ENCODE measurements at places on chromosomes 4 and X. TPM values are rescaled to one million over a fixed set of nuclear protein-coding genes. Genes with fewer than 3 reads are reported as not detected.

GRCh38 chr4:99405433-99406115 lies 29.6 kb downstream of the ADH7 start:
- DNase-seq: peak; percentile 82

The EREG gene
- 0.36 TPM for total RNA-seq

DNA sequence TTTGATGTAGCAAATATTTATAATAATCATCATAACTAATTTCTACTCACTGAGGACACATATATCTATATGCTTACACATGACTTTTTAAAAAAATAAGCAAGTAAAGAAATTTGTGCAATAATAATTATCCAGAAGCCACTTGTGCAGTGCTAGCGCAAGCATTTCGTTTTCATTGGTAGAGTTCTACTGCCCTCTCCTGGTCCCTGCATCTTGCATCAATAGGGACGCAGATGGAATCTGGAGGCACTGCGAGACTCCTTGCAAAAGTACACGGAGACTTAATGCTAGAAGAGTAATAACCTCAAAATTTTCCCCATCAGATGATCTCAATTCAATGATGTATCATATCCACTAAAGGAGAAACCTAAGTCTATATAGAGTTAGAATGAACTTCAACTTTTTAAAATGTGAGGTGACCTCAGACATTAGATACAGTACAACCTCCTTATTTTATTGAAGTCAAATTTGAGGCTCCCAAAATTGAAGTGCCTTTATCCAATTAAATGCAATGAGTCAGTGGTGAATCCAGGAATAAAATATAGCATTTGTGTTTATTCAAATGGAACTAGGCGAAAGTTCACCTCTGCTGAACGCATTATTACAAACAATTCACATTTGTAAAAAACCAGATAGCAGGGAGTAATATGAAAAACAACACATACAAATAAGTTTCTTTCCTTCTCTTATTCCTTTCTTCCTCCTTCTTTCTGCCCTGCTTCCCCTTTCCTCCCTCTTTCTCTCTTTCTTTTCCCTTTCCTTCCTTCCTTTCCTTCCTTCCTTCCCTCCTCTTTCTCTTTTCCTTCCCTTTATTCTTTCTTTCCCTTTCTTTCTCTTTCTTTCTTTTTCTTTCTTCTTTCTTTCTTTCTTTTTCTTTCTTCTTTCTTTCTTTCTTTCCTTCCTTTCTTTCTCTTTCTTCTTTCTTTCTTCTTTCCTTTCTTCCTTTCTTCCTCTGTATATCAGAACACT lies 450.0 kb downstream of the ANKRD50 start:
- peak; percentile 88 for DNase-seq

The XKRX gene
- total RNA-seq: 0.90 TPM

The GLUD2 gene
- total RNA-seq: 1.6 TPM

- no peak for DNase-seq
These were observed 79.6 kb downstream of the SMIM20 start for GRCh38 chr4:25993395-25994185.

DNA sequence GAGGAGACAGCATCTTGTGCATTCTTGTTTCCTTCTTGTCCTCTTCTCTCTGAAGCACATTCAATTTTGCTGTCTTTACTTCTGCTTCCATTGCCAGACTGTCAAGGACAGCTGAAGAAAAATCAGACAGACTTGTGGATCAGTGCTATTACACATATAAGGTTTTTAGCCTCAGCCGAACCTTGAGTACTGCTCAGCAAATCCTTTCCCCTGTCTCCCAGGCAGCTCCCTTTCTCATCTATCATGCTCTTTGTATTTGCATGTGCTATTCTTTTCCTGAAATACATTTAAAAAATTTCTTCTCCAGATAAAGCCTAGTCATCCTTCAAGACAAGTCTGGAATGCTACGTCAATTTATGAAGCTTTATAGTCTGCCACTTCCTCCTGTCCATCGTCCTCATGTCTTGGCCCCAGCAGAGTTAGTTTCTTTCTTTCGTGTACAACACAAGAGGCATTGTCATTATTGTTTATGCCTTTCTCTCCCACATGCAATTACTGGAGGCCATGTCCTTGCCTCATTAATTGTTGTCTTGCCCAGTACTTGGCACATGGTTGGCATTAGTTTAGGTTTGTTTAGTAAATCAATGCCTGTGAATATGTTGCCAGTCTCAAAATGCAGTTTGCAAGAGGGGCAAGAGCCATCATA lies 45.1 kb downstream of the ADGRL3 start:
- no peak for DNase-seq

- no peak for DNase-seq
These were observed 160.9 kb downstream of the PPARGC1A start for GRCh38 chr4:23728971-23729370.

The H2AZ1 gene
- total RNA-seq: 938 TPM

The TLR3 gene
- total RNA-seq: 0.28 TPM
